ENCODE measurements at places on chromosomes 13 and 19.

- DNase-seq = no peak
Observed at GRCh38 chr13:112855859-112856258, 113.2 kb upstream of the MCF2L start.

DNA sequence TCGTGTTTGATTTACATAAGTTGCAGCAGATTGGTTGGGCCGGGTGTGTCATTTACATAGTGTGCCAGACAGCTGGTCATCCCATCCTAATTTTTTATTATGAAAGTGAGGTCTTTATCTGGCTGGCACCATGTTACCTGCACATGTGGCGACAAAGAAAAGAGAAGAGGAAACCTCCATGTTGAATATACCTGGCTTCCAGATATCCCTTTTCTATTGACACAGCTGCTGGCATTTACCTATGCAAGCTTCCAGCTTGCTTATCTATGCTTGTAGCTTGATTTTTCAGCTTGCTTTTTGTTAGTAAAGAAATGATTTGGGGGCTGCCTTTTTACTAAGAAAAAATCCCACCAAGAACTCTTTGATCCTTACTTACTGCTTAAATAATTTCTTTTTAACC lies 681.3 kb upstream of the SLITRK1 start:
- DNase-seq = no peak

- DNase-seq = no peak
Observed at GRCh38 chr13:25352230-25352629, 19.5 kb upstream of the ATP8A2 start.

DNA sequence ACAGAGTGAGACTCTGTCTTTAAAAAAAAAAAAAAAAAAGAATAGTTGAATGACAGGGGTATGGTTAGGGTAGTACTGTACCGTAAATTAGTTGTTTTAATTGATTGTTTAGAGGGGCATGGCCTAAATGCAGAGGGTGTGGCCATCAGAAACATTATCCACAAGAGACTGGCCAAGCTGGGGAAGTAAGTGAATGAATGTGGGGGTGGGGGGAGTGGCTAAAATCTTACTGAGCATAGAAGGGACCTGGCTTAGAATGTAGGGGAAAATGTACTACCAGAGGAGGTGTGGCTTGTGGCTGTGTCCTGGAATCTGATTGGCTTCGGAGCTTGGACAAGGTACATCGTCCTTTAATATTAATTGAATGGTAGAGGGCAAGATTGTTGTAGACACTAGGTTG lies 3.8 kb downstream of the BCL2L12 start:
- no peak for DNase-seq

GRCh38 chr19:812049-812746 lies 9.6 kb downstream of the PLPPR3 start:
- no peak for DNase-seq

DNA sequence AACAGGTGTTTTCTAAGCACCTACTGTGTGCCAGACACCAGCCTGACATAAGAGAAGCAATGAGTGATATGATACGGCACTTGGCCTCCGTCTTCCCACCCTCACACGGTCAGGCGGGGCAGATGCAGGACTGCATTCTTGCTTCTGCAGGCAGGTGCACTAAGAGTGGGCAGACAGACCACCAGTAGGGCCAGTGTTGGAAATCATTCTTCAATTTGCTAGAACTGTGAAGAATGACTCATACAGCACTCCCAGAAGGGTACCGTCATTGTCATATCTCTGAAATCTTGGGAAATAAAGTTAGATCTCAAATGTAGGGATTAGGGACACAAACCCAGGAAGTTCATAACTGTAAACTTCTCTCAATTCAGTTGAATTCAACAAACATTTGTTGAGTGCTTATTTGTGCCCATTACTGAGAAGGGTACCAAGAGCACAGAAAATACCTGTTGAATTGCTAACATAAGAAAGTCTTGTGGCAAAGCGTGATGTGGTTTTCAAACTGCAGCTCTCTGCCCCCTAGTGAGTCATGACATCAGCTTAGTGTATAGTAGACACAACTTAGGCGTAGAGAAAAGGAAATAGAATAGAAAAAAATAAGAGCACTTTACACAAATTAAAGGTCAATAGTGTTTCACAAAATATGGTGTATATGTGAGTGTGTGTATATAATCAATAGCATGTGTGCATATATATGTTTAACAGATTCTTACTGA lies 76.1 kb downstream of the TEX26 start:
- no peak for DNase-seq

DNA sequence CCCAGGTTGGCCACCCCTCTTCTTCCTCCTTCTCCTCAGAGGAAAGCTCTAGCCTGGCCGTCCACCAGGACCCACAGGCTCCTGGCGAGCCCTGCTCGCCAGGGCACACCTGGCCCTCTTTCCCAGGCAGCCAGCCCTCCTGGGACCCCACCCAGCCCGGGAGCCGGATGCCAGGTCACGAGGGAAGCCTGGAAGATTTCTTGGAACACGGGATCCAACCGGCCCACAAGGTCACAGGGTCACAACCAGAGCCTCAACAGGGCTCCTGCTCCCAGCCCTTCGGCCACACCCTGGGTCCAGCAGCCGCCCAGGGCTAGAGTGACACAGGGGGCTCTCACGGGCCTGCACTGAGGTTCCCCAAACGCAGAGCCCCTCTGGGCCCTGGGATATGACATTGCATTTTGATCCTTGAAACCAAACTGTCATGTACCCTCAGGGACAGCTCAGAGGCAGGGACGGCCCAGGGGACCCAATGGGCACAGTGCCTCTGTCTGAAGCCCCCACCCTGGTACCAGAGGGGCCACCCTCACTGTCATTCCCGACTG lies 5.5 kb downstream of the MKNK2 start:
- no peak for DNase-seq

- peak; percentile 70 for DNase-seq
Observed at GRCh38 chr19:41449079-41449864, 6.3 kb downstream of the ERICH4 start.

DNA sequence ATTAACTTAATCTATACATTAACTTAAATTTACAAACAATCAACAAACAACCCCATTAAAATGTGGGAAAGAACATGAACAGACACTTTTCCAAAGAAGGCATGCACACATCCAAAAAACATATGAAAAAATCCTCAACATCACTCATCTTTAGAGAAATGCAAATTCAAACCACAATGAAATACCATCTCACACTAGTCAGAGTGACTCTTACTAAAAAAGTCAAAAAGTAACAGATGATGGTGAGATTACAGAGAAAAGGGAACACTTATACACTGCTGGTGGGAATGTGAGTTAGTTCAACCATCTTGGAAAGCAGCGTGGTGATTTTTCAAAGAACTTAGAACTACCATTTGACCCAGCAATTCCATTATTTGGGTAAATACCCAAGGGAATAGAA lies 759.2 kb upstream of the SLITRK1 start:
- DNase-seq = no peak

GRCh38 chr19:38661996-38662395 lies 14.5 kb downstream of the ACTN4 start:
- no peak for DNase-seq

GRCh38 chr19:17358395-17358794 lies 18.7 kb downstream of the PLVAP start:
- DNase-seq = no peak

DNA sequence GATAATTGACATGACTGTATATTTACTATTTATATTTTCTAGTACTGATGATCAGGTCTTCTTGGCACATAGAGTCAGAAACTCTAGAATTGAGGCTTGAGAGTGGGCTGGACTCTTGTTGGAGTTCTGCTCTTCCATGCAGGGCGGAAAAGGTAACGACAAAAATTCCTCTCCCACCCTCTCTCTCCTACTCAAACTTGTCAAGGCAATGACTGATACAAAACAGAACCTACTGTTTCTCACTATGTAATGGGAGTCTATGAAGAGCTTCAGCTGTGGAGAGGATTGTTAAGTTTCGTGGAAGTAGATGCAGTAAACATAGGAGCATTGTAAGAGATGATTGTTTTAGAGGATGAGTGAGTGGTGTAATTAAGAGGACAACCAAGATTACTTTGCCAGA lies 8.8 kb downstream of the EDNRB start:
- no peak for DNase-seq

DNA sequence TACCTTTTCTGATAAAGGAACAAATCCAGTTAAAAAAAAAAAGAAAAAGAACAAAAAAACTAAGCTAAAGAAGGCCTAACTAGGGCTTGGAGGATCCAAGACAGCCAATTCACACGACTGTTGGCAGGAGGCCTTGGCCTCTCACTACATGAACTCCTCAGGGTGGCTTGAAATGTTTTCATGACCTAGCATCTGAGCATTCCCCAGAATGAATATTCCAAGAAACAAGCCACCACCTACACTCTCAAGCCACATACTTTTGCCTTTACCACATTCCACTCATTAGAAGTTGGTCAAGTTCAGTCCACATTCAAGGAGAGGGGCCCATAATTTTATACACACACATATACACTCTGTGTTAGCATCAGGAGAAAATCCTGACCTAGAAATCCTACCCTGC lies 97.6 kb upstream of the SIAH3 start:
- DNase-seq = no peak

- DNase-seq = no peak
Observed at GRCh38 chr13:80274643-80275042, 66.3 kb downstream of the SPRY2 start.

DNA sequence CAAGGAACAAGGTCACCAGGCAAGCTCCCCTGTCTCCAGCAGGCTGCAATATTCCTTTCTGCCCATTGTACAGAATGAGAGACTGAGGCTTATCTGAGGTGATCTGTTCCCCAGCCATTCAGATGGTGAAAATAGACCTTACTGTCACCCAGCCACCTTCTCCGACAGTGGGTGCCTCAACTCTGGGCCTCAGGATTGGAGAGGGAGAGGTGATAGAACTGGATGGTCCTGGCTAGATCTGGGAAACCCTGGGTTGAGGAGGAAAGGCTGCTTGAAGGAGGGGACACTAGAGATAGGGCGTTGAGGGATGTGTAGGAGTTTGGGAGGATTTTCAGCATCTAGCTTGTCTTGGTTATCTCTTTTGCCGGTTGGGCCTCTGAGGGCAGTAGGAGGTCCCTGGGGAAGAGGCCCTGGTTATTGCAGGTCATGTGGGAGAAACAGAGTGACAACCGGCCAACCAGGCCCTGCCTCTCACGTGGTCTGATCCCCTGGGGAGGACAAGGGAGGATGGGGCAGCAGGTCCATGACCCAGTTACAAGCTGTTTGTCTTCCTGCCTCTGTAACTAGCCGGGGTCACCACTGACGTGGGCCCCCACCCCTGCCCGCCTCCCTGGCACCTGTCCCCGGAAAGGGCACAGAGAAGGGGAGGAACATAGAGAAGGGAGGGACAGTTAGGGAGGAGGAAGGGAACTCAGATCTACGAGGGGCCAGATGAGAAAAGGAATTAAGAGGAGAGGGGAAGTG lies 8.2 kb downstream of the NFIC start:
- no peak for DNase-seq
